Left ventricle myocardium superior (tissue), 1 donor: ENCODE measurements at places on chromosomes 4 and X.

- peak; percentile 70 for DNase-seq
Observed at GRCh38 chrX:123959281-123960063, 2.0 kb upstream of the STAG2 start.

GRCh38 chr4:4762909-4763821 lies 96.3 kb upstream of the MSX1 start:
- DNase-seq: no peak

GRCh38 chr4:10348241-10348640 lies 109.0 kb downstream of the ZNF518B start:
- no peak for DNase-seq

DNA sequence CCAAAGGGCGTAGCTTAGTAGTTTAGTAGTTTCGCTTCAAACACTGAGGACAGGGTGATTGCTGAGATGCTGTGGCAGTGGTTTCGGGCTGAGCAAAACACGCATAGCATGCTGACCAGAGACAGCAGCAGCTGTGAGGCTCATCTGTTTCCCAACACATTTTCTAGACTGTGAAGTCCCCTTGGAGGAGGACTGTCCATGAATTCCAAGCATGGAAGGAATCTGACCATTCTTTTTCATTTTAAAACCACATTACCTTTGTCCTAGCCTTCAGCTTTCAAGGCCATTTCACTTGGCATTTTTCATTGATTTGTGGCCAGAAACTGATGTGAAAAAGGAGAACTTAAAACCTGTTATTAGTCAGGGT lies 240.9 kb downstream of the PALLD start:
- DNase-seq: no peak

DNA sequence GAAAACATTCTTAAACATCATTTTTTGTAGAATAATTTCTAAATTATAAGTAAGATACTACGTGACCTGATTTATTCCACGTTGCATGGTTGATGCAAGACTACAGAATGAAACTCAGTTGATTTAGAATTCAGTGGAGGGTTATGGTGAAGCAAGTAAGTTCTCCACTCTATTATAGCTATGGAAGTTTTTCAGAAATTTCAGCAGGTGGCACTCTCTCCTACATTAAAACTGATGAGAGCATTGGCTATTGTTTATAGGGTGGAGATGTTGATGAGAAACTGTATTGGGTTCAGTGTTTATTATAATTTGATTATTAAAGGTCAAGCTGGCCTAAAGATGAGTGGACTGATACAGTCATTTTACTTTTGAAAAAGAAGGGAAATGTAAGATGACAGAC lies 88.0 kb downstream of the FNIP2 start:
- DNase-seq: no peak

DNA sequence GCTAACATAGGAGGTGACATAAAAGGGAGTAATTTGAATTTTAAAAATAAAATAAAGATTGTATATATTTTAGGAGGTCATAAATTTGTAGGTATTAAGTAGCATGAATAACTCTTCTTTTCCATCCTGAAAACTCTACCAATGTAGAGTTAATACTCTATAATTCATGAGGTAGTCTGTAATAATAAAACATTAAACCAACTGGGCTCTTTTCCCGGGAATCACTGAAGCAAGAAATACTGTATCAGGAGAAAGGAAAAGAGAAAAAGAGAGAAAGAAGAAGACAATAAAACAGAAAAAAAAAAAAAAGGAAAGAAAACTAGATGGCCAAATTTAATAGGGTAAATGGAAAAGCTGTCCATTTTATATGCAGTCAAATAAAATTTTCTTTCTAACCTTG lies 984.4 kb downstream of the CCSER1 start:
- no peak for DNase-seq

- DNase-seq: no peak
Observed at GRCh38 chr4:110020139-110020538, 107.5 kb downstream of the EGF start.

DNA sequence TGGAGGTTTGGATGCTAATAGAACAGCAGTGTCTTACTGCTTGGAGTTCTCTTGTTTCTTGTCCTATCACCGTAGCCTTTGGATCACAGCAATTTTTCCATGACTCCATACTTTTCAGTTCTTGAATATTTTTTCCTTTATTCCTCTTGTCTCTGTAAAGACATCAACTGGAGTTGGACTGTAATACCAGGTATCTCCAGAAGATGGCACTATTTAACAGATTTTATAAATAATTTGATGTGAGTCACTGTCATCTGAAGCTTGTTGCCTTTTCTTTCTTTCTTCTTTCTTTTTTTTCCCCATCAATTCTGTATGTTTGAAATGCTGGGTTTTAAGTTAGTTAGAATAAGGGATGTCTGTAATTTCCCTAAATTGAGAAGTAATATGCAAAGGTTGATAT lies 24.1 kb downstream of the HPRT1 start:
- no peak for DNase-seq

DNA sequence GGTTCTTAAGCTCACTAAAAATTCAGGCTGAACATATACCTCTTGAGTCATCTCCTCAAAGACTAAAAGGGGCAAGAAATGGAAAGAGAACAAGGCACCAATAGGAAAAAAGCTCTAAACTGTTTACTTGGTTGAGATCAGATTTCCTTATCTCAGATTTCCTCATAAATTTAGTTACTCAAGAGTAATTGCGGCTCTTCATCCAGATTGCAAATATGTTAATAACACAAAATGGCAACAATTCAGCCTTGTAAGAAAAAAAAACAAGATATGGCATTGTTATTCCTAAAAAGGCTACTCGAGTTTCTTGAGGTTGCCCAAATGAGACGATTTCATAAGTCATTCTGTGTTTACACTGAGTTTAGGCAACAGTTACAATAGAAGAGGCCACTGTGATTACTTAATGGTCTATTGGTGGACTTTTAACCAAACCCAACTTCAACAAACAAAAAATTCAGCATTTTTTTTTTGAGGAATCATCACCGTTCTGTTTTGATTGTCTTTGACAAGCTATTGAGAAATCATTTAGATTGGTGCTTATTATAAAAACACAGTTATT lies 97.9 kb upstream of the PDHA1 start:
- no peak for DNase-seq

DNA sequence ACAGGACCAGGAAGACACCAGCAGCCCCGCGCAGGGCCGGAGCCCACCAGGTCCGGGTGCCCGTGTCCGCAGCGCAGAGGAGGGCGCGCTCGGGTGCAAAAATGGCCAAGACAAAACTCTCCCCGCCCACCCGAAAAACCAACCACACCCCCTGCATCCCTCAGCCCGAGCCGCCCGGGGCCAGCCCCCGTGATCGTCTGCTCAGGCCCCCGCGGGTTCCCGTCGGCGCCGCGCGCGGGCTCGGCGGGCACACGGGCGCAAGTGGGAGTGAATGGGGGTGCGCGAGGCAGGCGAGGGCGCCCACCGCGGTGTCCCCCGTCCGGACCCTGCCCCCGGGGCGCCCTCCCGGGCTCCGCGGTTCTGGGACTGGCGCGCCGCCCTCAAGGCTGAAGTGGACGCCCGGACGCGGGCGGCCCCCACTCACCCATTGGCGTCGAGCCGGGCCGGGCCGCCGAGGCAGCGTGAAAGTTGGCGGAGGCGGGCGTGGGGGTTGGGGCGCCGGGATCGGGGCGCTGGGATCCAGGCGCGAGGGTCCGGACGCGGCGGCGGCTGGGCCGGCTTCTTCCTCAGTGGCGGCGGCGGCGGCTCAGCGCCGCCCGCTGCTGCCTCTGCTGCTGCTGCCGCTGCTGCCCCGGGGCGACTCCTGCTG lies 393 bp downstream of the SH3KBP1 start:
- DNase-seq: peak; percentile 54

DNA sequence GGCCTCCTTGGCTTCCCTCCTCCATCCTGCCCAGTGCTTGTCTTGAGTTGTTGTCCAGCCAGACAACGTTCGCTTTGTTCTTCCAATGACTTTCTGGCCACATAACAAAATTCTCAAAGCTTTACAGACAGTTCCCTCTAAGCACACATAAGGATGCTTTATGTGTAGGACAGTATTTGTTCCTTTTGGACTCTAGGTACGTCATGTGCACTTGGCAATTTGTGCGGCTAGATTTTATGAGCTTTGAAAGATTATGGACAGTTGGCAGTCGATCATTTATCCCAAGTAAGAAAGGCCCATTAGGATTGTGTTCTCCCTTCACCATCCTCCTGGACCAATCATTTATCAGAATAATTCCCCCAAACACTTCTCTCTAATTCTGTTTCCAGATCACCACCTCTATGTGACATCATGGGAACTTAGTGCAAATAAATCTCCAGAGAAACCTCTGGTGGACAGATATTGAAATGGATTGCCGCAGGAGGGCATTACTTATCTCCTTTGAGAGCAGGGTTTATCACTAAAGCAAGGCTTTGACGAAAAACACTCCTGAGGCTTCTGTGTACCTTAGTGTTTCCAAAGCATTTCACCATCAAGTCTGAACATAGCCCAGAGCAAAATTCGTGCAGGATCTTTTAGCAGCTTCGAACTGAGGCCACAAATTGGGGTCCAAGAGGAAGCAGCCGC lies 77.4 kb upstream of the BMPR1B start:
- DNase-seq: no peak
